Thymus (tissue), 14 donors: ENCODE measurements at places on chromosomes 5 and 9. TPM values are rescaled to one million over a fixed set of nuclear protein-coding genes. Genes with fewer than 3 reads are reported as not detected.

CAMK2A gene
- 0.09 TPM for total RNA-seq

DNA sequence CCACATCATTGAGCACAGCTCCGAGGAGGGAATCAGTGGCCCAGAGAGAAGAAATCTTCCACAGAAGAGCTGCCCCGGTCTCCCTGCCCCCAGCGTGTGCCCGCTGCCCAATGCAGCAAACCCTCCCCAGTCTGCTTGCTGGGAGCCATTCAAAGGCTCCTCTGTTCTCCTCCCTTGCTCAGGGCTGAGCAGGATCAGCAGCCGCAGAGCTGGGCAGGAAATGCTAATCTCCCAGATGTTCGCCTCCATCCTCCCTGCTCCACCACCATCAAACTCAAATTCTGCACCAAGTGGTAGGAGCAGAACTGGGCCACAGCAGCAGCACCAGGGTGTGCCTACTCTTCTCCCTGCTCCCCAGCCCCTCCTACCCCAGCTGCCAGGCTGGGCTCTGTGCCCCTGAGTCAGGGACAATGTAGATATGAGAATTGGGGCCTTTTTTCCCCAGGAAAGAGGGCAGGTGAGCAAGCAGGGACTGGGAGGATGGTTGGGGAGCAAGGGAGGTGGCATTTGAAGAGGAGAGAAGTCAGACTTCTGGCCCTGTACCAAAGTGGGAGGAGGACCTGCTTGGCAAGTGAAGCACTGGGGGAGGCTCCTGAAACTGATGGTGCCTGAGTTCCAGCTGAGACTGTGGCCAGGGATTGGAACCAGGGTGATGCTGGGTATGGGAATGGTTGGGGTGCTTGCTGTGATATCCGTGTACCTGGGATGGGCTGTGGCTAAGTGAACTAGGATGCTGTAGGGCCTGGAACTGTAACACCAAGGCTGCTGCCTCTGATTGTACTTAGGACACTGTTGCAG lies 1.9 kb upstream of the PCDH1 start:
- no peak overlapping the region for H3K4me3 ChIP-seq
- H3K27me3 ChIP-seq = peaks cover 98% of the 10 kb centered on the region
- H3K36me3 ChIP-seq = no peaks in the 10 kb centered on the region
- H3K27ac ChIP-seq = no peak overlapping the region
- peaks cover 29% of the 10 kb centered on the region for H3K4me1 ChIP-seq
- no peak for DNase-seq

GRCh38 chr5:92962752-92963151 lies 618.3 kb downstream of the NR2F1-AS1 start:
- no peaks in the 10 kb centered on the region for H3K27me3 ChIP-seq
- H3K4me1 ChIP-seq = no peaks in the 10 kb centered on the region
- DNase-seq = no peak
- H3K27ac ChIP-seq = no peak overlapping the region

PDLIM4 gene
- total RNA-seq = 10.0 TPM

DNA sequence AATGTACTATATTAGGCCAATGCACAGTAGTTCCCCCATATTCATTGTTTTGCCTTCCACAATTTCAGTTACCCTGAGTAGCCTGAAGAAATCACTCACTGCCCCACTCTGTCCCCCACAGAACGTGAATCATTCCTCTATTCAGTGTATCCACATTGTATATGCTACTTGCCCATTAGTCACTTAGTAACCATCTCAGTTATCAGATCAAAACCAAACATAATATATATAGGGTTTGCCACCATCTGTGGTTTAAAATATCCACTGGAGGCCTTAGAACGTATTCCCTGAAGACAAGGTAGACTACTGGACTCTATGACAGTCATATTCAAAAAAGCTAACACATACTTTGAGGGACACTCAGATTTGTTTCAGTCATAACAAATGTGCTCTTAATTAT lies 465.7 kb upstream of the RGMB start:
- H3K27me3 ChIP-seq = no peaks in the 10 kb centered on the region
- H3K36me3 ChIP-seq = no peaks in the 10 kb centered on the region
- no peak for DNase-seq
- no peak overlapping the region for H3K27ac ChIP-seq
- H3K4me1 ChIP-seq = no peaks in the 10 kb centered on the region

DNA sequence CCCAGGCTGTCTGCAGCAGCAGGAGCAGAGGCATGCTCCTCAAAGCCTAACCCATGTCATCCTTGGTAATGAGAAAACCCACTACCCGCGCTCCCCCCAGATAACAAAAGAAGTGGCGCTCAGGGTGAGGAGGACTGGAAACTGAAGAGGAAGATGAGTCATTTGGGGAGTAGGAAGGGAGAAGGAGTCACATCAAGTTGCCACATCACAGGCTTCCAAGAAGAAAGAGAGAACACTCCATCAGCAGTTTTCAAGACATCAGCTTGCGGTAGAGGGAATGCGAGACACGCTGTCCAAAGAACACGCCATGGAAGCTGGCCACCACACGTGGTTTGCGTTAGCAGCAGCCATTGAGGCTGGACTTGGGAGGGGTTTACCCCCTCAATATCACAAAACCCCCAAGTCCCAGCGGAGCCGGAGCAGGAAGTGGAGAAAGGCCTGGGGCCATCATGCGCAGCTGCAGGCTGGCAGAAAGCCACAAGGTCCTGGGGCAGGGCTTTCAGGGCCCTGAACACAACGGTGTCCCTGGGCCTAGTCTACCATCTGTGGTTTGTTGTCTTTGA lies 41.5 kb downstream of the SH3PXD2B start:
- no peaks in the 10 kb centered on the region for H3K36me3 ChIP-seq
- no peak for DNase-seq
- no peaks in the 10 kb centered on the region for H3K27me3 ChIP-seq
- H3K4me3 ChIP-seq = no peak overlapping the region
- H3K27ac ChIP-seq = peak overlapping the region; percentile 9
- peaks cover 20% of the 10 kb centered on the region for H3K4me1 ChIP-seq

DNA sequence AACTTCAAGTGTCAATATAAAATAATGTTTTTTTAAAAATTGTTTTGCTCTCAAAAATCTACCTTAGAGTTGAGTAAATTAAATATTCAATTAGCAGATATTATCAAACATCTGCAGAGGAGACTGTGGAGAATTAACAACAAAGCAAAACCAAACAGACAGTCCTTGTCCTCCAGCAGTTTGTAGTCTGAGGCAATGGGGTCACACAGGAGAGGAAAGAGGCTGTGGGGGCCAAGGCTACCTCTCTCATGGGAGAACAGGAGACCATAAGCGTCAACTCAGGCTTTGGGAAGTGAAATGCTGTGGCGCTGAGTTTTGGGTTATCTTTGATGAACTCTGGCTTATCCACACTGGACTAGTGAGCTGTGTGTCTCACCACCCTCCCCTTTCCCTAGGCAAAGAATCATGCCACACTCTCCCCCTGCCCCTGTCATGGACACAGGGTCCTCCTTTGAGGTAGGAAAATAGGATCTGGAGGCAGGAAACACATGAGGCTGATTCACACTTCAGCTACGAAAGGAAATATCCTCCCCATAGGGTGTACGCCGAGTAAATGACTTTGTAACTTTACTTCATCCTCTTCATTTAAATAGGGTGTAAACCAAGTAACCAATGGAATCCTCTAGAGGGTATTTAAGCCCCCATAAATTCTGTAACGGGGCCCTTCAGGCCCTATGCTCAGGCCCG lies 152.7 kb downstream of the FSTL4 start:
- H3K4me3 ChIP-seq = no peak overlapping the region
- no peak overlapping the region for H3K27ac ChIP-seq
- peaks cover 14% of the 10 kb centered on the region for H3K4me1 ChIP-seq
- no peaks in the 10 kb centered on the region for H3K36me3 ChIP-seq
- DNase-seq = no peak
- H3K27me3 ChIP-seq = no peaks in the 10 kb centered on the region

- DNase-seq = no peak
- no peaks in the 10 kb centered on the region for H3K36me3 ChIP-seq
- H3K4me1 ChIP-seq = peaks cover 18% of the 10 kb centered on the region
- H3K27ac ChIP-seq = no peak overlapping the region
- peak overlapping the region; percentile 11 for H3K4me3 ChIP-seq
Measured at GRCh38 chr5:181217111-181217802, 5.8 kb upstream of the TRIM41 start.

- H3K4me1 ChIP-seq = no peaks in the 10 kb centered on the region
- no peak overlapping the region for H3K4me3 ChIP-seq
- H3K27ac ChIP-seq = no peak overlapping the region
- DNase-seq = no peak
Measured at GRCh38 chr9:128494108-128494745, 10.3 kb upstream of the GLE1 start.

ZNF346 gene
- total RNA-seq = 14.5 TPM

SLC1A3 gene
- total RNA-seq = 2.6 TPM

- H3K36me3 ChIP-seq = no peaks in the 10 kb centered on the region
- no peak overlapping the region for H3K4me3 ChIP-seq
- no peak overlapping the region for H3K27ac ChIP-seq
- no peaks in the 10 kb centered on the region for H3K27me3 ChIP-seq
Measured at GRCh38 chr9:33236571-33236970, 3.4 kb upstream of the SPINK4 start.

- no peaks in the 10 kb centered on the region for H3K27me3 ChIP-seq
- no peaks in the 10 kb centered on the region for H3K36me3 ChIP-seq
- H3K4me3 ChIP-seq = no peak overlapping the region
- DNase-seq = no peak
Measured at GRCh38 chr9:26685818-26686217, 206.8 kb downstream of the CAAP1 start.

CTXN3 gene
- not detected for total RNA-seq

BTNL8 gene
- 0.24 TPM for total RNA-seq

DNA sequence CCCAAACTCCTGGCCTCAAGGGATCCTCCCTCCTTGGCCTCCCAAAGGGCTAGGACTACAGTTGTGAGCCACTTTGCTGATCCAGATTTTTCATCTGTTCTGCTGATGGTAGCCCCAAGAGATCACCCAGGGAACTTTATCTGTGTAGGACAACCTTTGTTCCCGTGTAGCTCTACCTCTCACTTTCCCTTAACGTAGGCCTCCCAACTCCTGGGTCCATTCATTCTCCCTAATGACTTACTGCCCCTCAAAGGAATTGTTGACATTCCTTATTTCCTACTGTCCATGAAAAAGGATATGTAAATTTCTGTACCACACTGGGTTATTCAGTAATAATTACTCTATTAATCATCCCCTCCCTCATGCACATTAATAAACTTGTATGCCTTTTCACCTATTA lies 51.0 kb upstream of the PHF24 start:
- no peak overlapping the region for H3K4me3 ChIP-seq
- H3K27ac ChIP-seq = no peak overlapping the region
- no peaks in the 10 kb centered on the region for H3K4me1 ChIP-seq
- DNase-seq = no peak

RNF180 gene
- total RNA-seq = 0.52 TPM

SPATA31E1 gene
- total RNA-seq = not detected

DNA sequence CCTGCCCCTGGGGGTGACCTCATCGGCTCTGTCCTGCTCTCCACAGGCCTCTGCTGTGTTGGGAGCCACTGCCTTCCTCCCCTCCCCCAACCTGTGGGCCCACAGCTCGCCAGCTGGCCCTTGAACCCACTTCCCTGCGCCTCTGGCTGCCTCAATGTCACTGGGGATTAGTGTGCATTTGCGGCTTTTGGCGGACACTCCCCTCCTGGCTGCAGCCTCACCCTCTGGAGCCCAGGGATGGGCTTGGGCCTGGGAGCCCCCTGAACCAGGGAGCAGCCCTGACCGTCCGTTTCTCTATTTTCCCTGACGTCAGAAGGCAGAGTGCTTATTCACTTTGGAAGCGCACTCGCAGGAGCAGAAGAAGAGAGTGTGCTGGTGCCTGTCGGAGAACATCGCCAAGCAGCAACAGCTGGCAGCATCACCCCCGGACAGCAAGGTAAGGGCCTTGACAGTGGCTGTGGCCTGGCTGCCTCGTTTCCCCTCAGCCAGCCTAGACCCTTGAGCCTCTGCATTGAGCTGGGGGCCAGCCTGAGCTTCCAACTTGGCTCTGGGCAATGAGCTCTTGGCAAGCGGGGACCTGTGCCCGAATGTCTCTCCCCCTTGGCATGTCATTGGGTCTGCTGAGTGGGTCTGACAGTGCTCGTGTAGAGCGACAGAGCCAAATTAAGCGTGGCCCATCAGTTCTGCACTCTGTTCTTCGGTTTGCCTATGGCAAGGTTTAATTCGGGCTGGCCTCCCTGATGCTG lies 73.1 kb downstream of the RGS3 start:
- no peak for DNase-seq
- H3K36me3 ChIP-seq = no peaks in the 10 kb centered on the region
- H3K4me1 ChIP-seq = no peaks in the 10 kb centered on the region
- H3K27ac ChIP-seq = no peak overlapping the region

- no peaks in the 10 kb centered on the region for H3K27me3 ChIP-seq
- H3K36me3 ChIP-seq = peaks cover 71% of the 10 kb centered on the region
- no peak overlapping the region for H3K4me3 ChIP-seq
- H3K4me1 ChIP-seq = peaks cover 44% of the 10 kb centered on the region
Measured at GRCh38 chr9:114366334-114367128, 21.3 kb downstream of the AKNA start.

GRCh38 chr5:147831465-147831864 lies at the start of gene SPINK1:
SPINK1 (minus strand) TSS chr5:147831671; CDS start chr5:147831577, 94 bp downstream.
- no peaks in the 10 kb centered on the region for H3K36me3 ChIP-seq
- no peaks in the 10 kb centered on the region for H3K4me1 ChIP-seq
- no peak for DNase-seq
- H3K27me3 ChIP-seq = no peaks in the 10 kb centered on the region
- H3K4me3 ChIP-seq = no peak within 1 kb of the TSS

- no peaks in the 10 kb centered on the region for H3K27me3 ChIP-seq
- H3K4me1 ChIP-seq = peaks cover 23% of the 10 kb centered on the region
- H3K36me3 ChIP-seq = no peaks in the 10 kb centered on the region
- no peak overlapping the region for H3K4me3 ChIP-seq
- no peak for DNase-seq
Measured at GRCh38 chr9:129574911-129575585, 45.9 kb downstream of the C9orf50 start.

- H3K27ac ChIP-seq = no peak overlapping the region
- DNase-seq = no peak
- H3K4me3 ChIP-seq = no peak overlapping the region
Measured at GRCh38 chr5:6762116-6762515, 48.9 kb downstream of the TENT4A start.

GRCh38 chr5:76271836-76272235 lies 131.2 kb upstream of the IQGAP2 start:
- DNase-seq = no peak
- H3K36me3 ChIP-seq = no peaks in the 10 kb centered on the region
- no peaks in the 10 kb centered on the region for H3K4me1 ChIP-seq
- H3K4me3 ChIP-seq = no peak overlapping the region
- H3K27me3 ChIP-seq = no peaks in the 10 kb centered on the region

GRCh38 chr5:135810188-135810943 lies 24.1 kb upstream of the SLC25A48 start:
- no peaks in the 10 kb centered on the region for H3K36me3 ChIP-seq
- H3K27ac ChIP-seq = no peak overlapping the region
- H3K27me3 ChIP-seq = no peaks in the 10 kb centered on the region
- H3K4me1 ChIP-seq = no peaks in the 10 kb centered on the region
- no peak overlapping the region for H3K4me3 ChIP-seq
- no peak for DNase-seq
